Neuronal stem cell (in vitro differentiated cells): ENCODE measurements at places on chromosomes 1 and 21.

GRCh38 chr1:33211972-33212371, 30.1 kb upstream of the TRIM62 start:
- H3K4me1 ChIP-seq, result no peaks in the 10 kb centered on the region
- no peak overlapping the region for H3K4me3 ChIP-seq
- H3K27me3 ChIP-seq, result no peaks in the 10 kb centered on the region
- no peak overlapping the region for H3K27ac ChIP-seq

GRCh38 chr1:151990856-151991198, 2.8 kb downstream of the S100A10 start:
- H3K4me3 ChIP-seq, result no peak overlapping the region
- no peak for DNase-seq
- H3K27me3 ChIP-seq, result peaks cover 45% of the 10 kb centered on the region

- H3K4me3 ChIP-seq, result no peak overlapping the region
- no peaks in the 10 kb centered on the region for H3K27me3 ChIP-seq
- DNase-seq, result no peak
- no peaks in the 10 kb centered on the region for H3K36me3 ChIP-seq
Measured at GRCh38 chr1:99548943-99549605, 96.8 kb upstream of the PALMD start.

GRCh38 chr1:117630423-117630998, 24.7 kb downstream of the TENT5C start:
- no peaks in the 10 kb centered on the region for H3K36me3 ChIP-seq
- H3K4me1 ChIP-seq, result no peaks in the 10 kb centered on the region
- no peaks in the 10 kb centered on the region for H3K27me3 ChIP-seq
- H3K4me3 ChIP-seq, result no peak overlapping the region
- H3K27ac ChIP-seq, result no peak overlapping the region

GRCh38 chr1:67953301-67953700, 97.1 kb downstream of the DIRAS3 start:
- H3K4me1 ChIP-seq, result peaks cover 12% of the 10 kb centered on the region
- no peak for DNase-seq
- H3K4me3 ChIP-seq, result no peak overlapping the region
- H3K27ac ChIP-seq, result no peak overlapping the region

DNA sequence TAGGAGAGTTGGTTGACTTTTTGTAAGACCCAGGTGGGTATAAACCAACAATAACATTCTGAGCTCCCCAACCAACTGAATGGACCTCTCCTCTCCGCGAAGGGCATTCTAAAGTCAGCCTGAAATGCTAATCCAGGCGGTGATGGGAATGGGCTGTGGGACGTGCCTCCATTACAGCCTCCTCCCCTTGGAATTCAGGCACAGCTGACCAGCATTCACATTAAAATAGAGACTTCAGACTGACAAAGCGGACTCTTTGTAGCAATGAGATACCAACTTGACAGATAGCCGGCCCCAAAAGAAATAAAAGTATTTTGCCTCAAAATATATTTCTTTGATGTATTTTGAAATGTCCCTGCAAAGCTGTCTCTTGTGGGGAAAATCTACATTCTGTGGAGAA, 101.7 kb downstream of the KIF26B start:
- H3K4me3 ChIP-seq, result no peak overlapping the region
- no peaks in the 10 kb centered on the region for H3K36me3 ChIP-seq
- no peak overlapping the region for H3K27ac ChIP-seq
- peaks cover 9% of the 10 kb centered on the region for H3K4me1 ChIP-seq
- no peaks in the 10 kb centered on the region for H3K27me3 ChIP-seq
- DNase-seq, result no peak

- H3K36me3 ChIP-seq, result no peaks in the 10 kb centered on the region
- no peak overlapping the region for H3K27ac ChIP-seq
- H3K4me1 ChIP-seq, result peaks cover 2% of the 10 kb centered on the region
- H3K27me3 ChIP-seq, result no peaks in the 10 kb centered on the region
- H3K4me3 ChIP-seq, result no peak overlapping the region
Measured at GRCh38 chr1:33222381-33222780, 33.9 kb upstream of the ZNF362 start.

- no peak overlapping the region for H3K4me3 ChIP-seq
- H3K27ac ChIP-seq, result no peak overlapping the region
- DNase-seq, result no peak
- H3K27me3 ChIP-seq, result no peaks in the 10 kb centered on the region
- no peaks in the 10 kb centered on the region for H3K4me1 ChIP-seq
Measured at GRCh38 chr1:61261595-61261994, 179.2 kb downstream of the NFIA start.

DNA sequence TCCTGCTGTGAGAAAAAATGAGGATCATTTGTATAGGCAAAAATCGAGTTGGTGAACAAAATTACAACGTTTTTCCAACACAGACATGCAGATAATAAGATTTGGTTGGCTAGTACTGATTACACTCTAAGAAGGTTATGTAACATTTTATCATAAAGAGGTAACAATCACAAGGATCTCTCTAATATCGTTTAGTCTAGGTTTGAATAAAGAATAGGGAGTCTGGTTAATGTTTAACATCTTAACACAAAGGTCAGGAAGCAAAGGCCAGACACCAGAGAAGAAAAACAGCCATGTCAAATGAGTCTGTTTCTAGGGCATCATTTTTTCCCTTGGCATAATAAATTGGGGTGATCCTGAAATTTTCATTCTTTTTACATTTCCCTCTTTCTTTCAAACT, 207.4 kb upstream of the CHRM3 start:
- no peak overlapping the region for H3K4me3 ChIP-seq
- peaks cover 5% of the 10 kb centered on the region for H3K4me1 ChIP-seq
- no peak overlapping the region for H3K27ac ChIP-seq
- DNase-seq, result no peak

GRCh38 chr1:65539266-65540131, 119.0 kb downstream of the LEPR start:
- H3K4me1 ChIP-seq, result peaks cover 4% of the 10 kb centered on the region
- H3K27ac ChIP-seq, result no peak overlapping the region
- H3K4me3 ChIP-seq, result no peak overlapping the region
- no peak for DNase-seq
- no peaks in the 10 kb centered on the region for H3K27me3 ChIP-seq

GRCh38 chr21:37278199-37278598, 11.1 kb upstream of the VPS26C start:
- no peaks in the 10 kb centered on the region for H3K36me3 ChIP-seq
- no peak overlapping the region for H3K4me3 ChIP-seq
- no peaks in the 10 kb centered on the region for H3K27me3 ChIP-seq
- no peak overlapping the region for H3K27ac ChIP-seq
- peaks cover 2% of the 10 kb centered on the region for H3K4me1 ChIP-seq

DNA sequence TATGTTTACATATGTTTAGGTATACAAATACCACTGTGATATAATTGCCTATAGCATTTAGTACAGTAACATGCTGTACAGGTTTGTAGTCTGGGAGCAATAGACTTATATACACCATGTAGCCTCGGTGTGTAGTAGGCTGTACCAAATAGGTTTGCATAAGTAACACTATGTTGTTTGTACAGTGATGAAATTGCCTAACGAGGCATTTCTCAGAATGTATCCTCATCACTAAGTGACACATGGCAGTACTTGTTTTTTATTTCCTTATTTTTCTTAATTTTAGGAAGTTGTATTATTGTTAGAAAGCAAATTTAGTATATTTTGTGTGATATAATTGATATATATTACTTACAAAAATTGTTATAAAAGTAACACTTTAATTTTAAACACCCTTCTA, 840.9 kb downstream of the LTN1 start:
- H3K4me1 ChIP-seq, result no peaks in the 10 kb centered on the region
- no peak for DNase-seq
- no peak overlapping the region for H3K27ac ChIP-seq
- H3K36me3 ChIP-seq, result no peaks in the 10 kb centered on the region
- H3K27me3 ChIP-seq, result no peaks in the 10 kb centered on the region

- peak overlapping the region; percentile 17 for H3K4me3 ChIP-seq
- no peak for DNase-seq
- H3K27ac ChIP-seq, result no peak overlapping the region
- H3K36me3 ChIP-seq, result no peaks in the 10 kb centered on the region
Measured at GRCh38 chr1:155082301-155083051, 3.8 kb downstream of the EFNA3 start.

DNA sequence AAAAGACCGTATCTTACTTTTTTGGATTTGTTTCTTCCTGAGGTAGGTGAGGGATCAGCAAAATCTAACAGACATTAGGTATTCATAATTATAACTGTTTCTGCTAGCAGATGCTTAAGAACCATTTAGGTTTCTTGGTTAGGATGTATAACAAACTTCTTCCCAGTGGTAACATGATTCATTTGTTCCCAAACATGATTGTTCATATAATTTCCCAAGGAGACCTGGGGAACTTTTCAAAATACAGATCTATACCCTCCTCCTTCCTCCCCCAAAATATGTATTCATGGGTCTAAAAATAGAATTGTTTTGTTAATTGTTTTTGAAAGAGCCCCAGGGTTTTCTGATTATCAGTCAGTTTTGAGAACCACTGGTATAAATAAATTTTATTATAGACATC, 228.2 kb downstream of the COP1 start:
- DNase-seq, result no peak
- no peaks in the 10 kb centered on the region for H3K4me1 ChIP-seq
- H3K36me3 ChIP-seq, result peaks cover 5% of the 10 kb centered on the region
- no peaks in the 10 kb centered on the region for H3K27me3 ChIP-seq
- H3K27ac ChIP-seq, result no peak overlapping the region
